ENCODE measurements at places on chromosomes 12 and 14.
A peak's percentile ranks its signal among the peaks of the same experiment; 100 is the strongest.

GRCh38 chr12:108526482-108527165 lies 11.5 kb downstream of the FICD start:
- DNase-seq = no peak

GRCh38 chr12:68180792-68181744 lies 21.5 kb upstream of the IFNG start:
- DNase-seq = peak; percentile 16

DNA sequence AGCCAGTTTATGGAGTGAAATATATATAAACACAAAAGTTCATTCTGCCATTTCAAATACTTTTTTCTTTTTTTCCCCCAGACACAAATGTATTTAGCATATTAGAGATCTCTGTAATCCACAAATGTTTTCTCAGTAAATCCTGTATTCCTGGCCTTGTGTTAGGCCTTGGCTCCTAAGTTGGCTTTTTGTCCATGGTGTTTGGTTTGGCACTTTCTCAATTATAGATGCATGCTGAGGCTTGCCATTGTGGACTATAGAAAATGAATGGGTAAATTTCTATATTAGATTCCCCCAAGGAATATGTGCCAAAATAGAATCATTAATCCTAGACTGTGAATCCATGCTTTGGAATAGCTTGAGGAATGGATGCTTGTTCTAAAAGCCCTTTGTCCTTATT lies 17.0 kb downstream of the RIC8B start:
- no peak for DNase-seq

GRCh38 chr14:103517174-103517566 lies 5.5 kb downstream of the CKB start:
- DNase-seq = no peak

GRCh38 chr12:501722-502447 lies 42.1 kb downstream of the B4GALNT3 start:
- DNase-seq = no peak
